ENCODE measurements at places on chromosomes 11 and 22.
A peak's percentile ranks its signal among the peaks of the same experiment; 100 is the strongest.

DNA sequence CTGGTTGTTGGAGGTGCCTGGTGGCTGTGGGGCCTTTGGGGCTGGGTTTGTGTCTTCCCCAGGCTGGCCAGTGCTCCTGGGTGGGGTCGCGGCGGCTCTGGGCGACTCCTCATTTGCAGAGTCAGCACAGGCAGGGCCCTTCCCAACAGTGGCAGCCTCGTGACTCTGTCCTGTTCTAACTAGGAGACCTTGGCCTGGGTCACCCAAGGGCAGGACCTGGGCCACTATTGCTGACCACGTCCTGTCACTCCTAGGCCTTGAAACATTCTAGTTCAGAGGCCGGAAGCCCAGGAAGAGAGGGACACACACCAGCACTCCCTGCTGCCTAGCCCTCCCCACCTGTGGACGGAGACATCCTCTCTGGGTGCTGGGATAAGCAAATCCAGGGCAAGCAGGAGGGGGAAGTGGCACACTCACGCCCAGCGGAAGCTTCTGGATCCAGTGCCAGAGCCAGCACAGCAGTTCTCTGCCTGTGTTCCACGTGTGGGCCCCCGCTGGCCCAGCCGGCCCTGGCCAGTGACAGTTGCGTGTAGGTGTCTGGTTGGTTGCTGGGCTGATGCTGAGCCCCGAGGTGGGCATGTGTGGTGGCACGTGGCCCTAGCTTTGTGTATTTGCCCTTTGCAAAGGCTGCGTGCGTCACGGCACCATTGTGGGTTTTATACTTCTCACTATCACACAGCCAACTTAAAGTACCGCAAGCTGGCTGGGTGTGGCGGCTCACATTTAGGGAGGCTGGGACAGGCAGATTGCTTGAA lies 4.3 kb upstream of the CHID1 start:
- DNase-seq: no peak

DNA sequence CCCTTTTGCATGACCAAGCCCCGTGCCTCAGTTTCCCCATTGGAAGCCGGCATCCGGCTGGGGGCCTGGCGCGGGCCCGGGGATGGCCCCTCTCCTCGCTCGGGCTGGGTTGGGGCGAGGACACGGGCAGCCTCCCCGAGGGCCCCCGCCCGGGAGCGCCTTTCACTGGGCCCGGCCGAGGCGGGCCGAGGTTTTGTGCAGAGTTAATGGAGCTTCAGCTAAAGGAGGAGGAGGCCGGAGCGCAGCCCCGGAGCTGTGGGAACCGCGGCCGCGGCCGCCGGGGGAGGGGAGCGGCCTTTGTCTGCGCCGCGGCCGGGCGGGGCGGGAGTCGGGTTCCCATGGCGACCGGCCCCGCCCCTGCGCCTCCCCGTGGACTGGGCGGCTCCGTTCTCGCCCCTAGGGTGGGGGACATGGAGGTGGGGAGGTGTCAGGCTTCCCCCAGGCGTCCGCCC lies 1.4 kb upstream of the MAPK11 start:
- peak; percentile 64 for DNase-seq

DNA sequence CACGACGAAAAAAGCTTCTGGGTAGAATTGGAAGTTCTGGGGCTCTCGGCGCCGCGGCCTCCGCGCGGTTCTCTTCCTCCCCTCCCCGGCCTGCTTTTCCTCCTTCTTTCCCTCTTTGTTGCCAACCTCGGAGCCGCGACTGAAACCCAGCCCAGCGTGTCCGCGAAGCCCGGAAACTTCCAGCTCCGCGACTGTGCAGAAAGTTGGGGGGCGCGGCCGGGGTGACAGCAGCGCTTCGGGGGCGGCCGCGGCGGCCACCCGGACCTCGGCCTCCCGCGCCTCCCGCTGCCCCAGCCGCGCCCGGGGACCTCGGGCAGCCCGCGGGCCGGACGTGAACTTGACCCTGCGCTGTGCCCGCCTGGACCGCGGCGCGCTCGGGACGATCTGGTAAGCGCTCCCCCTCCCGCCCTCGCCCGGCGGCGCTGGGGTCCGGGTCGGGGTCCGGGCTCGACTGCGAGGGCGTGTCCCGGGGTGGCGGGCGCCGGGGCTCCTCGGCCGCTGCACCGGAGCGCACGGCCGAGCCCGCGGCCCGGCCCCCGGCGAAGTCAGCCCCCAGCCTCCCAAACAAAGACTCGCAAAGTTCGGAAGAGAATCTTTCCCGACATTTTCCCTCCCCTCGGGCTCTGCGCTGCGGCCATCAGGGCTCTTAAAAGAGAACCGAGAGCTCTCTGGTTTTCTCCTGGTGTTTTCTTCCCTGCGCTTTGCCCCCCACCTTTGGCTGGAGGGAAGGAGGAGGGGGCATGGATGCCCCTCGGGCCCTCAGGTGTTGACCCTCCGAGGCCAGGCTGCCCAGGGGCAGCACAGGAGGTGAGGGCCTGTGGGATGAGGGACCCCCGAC lies 67.9 kb upstream of the WNT7B start:
- DNase-seq: peak; percentile 39

- DNase-seq: no peak
Measured at GRCh38 chr11:4054643-4055042, 40.0 kb upstream of the RRM1 start.

- no peak for DNase-seq
Measured at GRCh38 chr11:87036756-87037449, 831 bp upstream of the TMEM135 start.

- no peak for DNase-seq
Measured at GRCh38 chr11:71246559-71246958, 5.8 kb downstream of the SHANK2 start.

DNA sequence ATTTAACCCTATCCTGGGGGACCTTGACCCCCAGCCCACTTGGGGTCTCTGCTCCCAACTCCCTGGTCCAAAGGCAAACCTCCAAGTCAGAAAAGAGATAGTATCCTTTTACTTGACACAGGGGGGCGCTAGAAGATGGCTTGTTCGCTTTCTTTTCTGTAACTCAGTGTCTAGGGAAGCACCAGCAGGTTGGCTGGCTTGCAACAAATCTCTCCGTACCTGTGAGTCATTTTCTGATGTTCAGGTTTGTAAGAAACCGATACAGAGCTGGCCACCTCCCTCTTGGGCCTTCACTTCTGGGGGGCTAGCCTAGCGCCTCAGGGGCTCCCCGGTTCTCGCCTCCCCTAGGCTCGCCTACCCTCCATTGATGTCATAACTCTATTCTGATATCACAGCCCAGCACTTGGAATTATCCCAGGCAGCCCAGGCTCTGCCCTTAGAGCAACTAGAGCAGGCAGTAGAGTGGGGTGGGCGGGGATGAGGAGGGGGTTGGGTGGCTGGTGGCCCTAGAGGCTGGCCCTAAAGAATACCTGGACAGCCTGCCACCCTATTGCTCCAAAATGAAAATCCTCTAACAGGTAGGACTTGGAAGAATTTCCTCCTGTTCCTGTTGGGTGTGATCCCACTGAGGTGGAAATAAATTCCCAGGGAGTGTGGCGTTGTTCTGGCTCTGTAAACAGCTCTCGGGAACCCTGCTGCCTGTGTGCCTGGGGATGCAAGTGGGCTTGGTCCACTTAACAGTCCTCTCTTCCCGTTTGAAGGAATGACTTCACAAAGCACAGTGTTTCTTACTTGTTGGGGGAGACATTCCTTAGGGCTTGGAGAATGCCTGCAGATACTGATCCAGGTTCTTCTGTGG lies 69.4 kb downstream of the OSBP2 start:
- peak; percentile 48 for DNase-seq

DNA sequence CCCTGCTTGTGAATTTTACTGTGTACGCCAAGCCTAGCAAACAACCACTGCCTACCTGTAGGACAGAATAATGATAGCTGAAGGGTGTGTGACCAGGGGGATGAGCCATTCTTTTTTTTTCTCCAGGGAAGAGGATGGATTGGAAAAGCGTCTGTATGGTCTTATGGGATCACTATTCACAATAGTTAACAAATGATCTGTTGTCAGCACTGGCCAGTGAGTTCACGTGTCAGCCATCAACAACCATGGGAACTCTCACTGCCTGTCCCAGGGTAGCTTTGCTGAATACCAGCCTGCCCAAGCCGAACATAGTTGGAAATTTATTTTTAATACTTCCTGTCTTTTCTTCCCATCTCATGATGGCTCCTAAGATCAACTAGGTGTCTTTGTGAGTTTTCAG lies 170.2 kb downstream of the ST3GAL4 start:
- no peak for DNase-seq

GRCh38 chr22:39634530-39635405 lies 64.2 kb downstream of the CACNA1I start:
- no peak for DNase-seq

DNA sequence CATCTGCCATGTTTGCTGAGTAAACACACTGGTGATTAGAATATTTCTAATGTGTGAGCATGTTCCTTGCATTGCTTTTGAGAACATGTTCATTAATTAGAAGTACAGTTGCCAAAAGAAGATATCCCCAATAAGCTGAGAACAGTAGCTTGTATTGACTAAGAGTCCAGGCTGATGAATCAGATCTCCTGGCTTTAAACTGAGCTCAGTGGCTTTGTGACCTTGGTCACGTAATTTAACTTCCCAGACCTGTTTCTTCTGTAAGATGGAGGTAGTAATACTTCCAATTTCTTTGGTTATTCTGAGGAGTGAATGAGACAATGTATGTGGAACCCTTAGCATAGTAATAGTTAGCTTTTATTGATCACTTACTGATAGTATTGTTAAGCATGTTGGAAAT lies 61.9 kb downstream of the CYB5R2 start:
- DNase-seq: no peak

DNA sequence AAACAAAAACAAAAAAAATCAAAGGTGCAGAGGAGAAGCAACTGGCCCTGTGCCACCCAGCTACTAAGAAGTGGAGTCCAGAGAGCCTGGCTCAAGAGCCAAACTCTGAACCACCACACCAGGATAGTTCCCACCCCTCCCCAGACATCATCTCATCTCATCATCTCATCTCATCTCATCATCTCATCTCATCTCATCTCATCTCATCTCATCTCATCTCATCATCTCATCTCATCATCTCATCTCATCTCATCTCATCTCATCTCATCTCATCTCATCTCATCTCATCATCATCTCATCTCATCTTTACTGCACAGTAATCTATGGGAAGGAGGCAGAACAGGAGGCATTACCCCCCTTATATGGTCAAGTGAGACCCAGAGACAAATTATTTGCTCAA lies 8.3 kb downstream of the CHRNA10 start:
- DNase-seq: no peak

GRCh38 chr11:106152013-106152412 lies 74.6 kb downstream of the AASDHPPT start:
- DNase-seq: no peak

- no peak for DNase-seq
Measured at GRCh38 chr11:65277631-65278277, 16.0 kb downstream of the POLA2 start.

- no peak for DNase-seq
Measured at GRCh38 chr11:81237139-81237538, 1496.5 kb downstream of the FAM181B start.

DNA sequence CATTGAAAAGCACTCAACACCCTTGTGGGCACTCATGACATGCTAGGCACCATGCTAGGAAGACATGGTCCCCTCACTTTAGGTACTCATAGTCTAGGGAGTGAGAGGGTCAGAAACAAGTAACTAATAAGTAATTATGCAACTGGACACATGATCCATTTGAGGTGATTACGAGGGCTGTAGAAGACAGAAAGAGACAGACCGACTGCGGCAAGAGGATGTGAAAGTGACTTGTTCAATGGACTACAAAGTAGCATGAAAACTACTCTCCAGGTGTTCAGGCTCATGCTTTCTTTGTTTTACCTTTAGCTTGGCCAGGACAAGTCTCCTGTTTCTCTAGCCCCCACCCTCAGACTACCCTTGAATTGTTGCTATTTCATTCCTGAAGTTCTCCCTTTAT lies 310.8 kb upstream of the SORL1-AS1 start:
- DNase-seq: no peak

GRCh38 chr22:29695129-29695926 lies 24.5 kb upstream of the CABP7 start:
- no peak for DNase-seq

DNA sequence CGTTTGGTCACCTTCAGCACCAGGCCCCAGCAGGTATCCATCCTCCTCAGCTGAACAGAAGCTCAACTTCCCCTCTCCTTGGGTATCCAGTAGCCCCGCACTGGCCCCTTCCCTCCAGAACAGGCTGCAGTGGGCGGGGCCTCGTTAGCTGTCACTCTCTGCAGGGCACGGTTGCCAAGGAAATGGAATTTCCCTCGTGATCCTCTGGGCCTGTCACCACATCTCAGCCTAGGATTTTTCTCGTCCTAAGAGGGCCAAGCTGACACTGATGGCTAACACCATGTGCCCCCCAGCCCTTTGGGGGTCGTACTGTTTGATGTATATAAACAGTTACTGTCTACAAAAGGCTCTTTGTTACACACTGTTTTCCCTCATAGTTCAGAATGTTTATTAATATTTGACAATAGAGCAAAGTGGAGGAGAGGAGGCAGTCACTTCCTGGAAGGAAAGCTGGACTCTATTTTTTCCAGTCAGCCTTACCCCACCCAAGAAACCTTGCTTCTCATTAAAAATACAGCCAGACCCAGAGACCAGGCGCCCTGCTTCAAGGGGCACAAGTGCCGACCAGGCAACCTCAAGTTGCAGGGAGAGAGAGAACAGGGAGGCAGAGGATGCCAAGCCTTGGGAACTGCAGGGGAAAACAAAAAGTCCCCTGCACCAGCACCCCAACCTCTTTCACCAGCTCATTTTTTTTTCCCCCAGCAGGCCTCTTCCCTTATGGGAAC lies 44.5 kb downstream of the FEZ1 start:
- no peak for DNase-seq

DNA sequence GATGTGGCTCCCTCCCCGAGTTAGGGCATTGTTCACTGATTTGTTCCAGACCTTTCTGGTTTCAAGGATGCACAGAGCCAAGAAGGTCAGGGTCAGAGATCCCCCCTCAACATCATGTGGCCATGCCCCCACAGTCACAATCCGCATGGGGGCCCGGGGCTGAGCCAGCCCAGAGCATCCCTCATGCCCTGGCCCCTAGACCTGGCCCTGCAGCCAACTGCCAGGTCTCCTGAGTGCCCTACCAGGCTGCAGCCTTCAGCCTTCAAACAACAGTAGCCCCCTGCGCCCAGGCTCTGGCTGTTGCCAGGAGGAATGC lies 142.4 kb downstream of the CRYBB2 start:
- DNase-seq: no peak
